ENCODE measurements at places on chromosomes 11 and 22.
A peak's percentile ranks its signal among the peaks of the same experiment; 100 is the strongest.

DNA sequence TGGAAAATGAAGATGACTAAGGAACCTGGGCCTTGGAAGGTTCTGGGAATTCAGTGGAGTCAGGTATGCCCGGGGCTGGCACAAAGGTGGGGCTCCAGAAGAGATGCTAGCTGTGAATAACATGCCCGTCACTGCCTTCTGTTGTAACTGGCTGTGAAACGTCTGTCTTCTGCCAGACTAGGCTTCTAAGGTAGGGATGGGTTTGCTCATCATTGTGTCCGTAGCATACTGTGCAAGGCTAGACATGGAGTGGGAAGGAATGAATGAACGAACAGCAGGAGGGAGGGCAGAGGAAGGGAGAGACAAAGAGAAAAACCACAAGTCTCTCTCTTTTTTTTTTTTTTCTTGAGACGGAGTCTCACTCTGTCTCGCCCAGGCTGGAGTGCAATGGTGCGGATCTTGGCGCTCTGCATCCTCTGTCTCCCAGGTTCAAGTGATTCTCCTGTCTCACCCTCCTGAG, 327.4 kb downstream of the MN1 start:
- no peak for DNase-seq

- no peak for DNase-seq
Measured at GRCh38 chr11:4202749-4203148, 108.2 kb downstream of the RRM1 start.

DNA sequence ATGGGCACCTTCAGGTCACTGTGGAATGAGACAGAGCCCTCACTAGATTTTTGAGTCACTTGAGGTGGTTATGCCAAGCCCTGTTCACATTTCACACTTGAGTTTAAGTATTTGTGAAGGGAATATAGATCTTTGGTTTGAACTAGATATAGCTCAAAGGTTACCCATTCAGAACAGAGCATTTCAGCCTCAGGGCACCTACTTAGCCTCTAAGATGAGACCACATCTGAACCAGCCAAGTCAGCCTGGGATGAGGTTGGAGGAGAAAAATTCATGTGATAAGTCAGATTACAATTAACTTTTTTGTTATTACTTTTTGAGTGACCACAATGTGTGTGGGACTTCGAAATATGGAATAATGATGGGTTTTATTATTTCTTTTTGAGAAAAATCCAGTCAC, 127.8 kb downstream of the TEAD1 start:
- no peak for DNase-seq

DNA sequence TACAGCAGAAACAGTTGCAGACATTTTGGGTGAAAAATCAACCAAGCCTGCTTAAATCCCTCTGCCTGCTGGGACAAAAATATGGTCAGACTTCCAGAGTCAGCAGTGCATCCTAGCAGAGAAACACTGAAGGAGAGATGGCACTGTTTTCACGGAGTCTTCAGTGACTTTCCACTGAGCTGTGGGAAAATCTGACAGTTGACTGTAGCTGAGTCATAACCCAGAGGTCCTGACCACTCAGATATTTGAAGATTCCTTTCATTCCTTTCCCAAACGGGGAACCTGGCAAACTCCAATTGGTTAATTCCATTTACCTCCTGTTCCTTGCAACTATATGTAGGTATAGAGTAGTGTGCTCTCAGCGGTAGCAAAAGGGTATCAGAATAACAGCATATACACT, 20.9 kb upstream of the UPB1 start:
- no peak for DNase-seq

DNA sequence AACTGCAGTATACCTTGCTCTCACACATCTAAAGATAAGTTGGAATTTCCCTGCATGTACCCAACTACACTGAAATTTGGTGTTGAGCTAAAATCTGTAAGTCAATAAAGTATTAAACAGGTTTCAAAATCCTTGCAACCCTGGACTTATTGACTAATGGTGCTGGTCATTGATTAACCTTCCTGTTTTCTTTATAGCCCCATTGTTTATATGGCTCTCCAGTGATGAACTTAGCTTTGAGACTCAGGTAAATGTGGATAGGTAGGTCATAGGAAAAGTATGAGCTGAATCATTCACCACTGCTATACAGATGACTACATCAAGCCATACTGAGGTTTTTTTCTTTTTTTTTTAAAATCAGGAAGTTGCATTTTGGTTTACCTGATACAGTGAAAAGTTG, 132.7 kb downstream of the FAT3 start:
- DNase-seq = no peak

- DNase-seq = no peak
Measured at GRCh38 chr11:121417055-121417551, 35.0 kb upstream of the SORL1 start.

DNA sequence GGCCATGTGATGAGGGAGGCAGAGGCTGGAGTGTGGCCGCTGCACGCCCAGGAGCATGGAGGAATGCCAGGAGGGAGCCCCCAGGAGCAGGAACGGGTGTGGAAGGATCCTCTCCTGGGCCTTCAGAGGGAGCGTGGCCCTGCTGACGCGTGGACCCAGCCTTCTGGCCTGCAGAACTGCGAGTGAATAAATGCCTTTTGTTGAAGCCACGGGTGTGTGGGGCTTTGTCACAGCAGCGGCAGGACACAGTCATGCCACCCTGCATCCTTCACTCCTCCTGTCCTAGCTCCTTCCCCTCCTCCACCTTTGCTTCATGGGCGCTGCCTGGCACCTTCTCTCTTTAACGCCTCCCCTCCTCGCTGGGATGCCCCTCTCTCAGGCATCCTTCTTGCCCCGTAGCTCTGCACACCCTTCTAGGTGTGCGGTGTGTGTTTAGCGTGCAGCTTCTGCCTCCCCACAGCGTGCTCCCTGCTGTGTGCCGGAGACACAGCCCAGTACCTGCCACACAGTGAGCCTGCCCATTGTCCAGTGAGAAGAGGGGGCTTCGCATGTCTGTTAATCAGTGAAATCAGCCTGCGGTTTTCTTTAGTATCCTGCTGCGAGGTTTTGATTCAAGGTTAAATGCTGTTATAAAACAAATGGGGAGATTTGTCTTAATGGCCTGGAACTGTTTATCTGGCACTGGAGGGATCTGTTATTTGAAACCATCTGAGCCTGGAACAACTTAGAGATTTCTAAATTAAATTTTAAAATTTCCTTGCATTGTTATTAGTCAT, 459.6 kb downstream of the TBC1D22A start:
- DNase-seq = no peak

- no peak for DNase-seq
Measured at GRCh38 chr22:25478528-25478927, 85.9 kb upstream of the GRK3 start.

- DNase-seq = no peak
Measured at GRCh38 chr11:122113836-122114825, 1.9 kb downstream of the BLID start.

- no peak for DNase-seq
Measured at GRCh38 chr11:10459029-10459970, 4.2 kb downstream of the AMPD3 start.

DNA sequence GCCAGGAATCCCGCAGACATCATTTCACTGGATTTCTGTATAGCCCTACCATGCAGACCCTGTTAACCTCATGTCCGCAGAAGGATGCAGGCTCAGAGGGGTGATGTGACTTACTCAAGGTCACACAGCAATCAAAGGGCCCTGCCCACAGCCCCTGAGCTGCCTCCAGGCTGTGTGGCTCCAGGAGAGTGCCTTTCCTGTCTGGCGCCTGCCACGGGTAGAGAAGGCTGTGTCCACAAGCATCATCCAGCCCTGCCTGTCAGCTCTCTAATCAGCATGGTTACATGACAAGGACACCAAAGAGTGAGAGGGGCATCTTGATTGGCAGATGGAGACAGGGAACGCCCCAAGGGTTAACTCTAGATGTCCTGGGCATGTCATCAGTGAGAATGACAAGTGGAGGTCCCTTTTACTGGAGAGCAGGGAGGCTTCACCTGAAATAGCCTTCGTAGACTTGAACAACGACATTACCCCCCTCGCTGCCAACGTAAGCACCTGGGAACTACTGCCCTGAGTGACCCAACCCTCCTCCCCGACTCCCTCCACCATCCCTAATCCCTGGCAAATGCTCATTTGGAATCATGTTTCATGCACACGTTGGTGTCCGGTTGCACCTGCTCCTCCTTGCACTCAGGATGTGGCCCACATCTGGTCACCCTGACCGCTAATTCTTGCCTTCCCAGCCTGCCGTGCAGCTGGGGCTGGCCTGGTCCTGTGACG, 6.9 kb downstream of the FGF19 start:
- no peak for DNase-seq

- no peak for DNase-seq
Measured at GRCh38 chr22:38719196-38719595, 13.5 kb downstream of the GTPBP1 start.

- DNase-seq = no peak
Measured at GRCh38 chr22:41078931-41079330, 13.5 kb upstream of the EP300 start.

DNA sequence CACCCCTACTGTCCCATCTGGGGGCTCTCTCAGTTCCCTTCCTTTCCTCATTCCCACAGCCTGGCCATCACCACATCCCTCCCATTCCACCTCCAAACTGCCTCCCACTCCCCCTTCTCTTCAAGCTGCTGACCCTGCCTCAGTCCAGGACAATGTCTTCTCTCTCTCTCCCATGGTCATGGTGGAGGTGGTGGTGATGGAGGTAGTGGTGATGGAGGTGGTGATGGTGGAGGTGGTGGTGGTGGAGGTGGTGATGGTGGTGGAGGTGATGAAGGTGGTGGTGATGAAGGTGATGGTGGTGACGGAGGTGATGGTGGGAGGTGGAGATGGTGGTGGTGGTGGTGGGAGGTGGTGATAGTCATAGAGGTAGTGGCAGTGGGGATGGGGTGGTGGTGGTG, 87.0 kb downstream of the MPPED1 start:
- no peak for DNase-seq

GRCh38 chr11:84234462-84235202, 948.5 kb upstream of the CCDC90B start:
- DNase-seq = no peak

DNA sequence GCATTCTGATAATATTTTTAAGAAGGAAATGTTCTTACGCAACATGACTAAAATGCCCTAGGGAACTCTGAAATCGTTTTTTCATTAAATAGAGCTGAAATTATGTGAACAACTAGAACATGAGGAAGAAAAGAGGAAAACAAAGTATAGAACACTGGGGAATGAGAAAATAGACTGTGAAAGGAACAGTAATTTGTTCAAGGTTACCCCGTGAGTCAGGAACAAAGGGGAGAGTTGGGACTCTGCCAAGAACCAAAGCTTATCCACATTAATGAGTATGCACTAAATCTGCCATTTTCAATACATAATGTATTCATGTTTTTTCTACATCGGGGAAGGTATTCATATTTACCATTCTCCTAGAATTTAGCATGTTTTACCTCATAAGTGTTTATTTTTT, 961.8 kb upstream of the CCDC90B start:
- DNase-seq = no peak

- DNase-seq = no peak
Measured at GRCh38 chr22:46380069-46380468, 44.6 kb downstream of the TRMU start.

DNA sequence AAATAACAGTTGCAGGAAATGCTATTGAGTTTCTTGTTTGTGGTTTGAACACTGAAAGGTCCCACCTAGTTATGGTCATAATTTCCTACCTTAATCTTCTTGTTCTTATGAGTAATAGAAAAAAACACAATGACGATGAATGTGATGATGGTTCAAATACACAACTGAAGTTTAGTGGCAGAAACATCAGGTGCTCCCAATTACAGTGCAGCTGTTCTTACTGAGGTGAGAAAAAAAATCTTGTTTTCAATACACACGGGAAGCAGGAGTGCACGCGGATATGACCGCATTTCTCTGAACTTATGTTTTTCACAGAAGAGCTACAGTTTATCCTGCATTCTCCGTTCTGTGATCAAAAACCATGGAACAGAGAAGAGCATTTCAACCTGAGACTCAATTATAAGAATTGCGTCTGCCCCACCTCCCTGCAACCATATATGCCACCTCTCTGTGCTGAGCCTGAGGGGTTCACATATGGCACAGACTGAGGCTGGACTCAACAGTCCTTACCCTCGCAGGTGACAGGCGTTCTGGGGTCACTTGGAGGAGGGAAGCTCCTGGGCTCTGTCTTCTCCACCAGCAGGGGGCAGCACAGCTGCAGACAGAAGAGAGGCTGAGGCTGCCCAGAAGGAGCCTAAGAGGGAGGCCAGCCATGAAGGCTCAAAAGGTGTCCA, 99.7 kb upstream of the IGLL5 start:
- DNase-seq = peak; percentile 78

- DNase-seq = no peak
Measured at GRCh38 chr11:93279851-93280347, 50.6 kb upstream of the DEUP1 start.

DNA sequence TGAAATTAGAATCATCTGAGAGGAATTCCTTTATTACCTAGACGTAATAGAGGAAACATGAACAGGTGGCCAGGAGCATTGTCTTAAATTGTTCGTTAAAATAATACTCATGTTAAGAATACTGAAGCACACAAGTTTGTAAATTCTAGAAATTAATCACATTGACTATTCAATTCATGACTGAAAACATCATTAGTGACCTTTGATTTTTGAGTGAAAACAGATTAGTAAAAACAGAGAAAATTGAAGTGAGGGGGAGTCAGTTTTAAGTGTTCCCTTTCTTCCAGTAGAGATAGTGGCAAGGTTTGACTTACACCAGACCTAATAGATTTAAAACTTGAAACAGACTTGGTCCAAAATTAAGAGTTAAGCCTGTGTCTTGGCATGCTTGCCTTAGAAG, 1.4 kb downstream of the ZFP91 start:
- DNase-seq = no peak

DNA sequence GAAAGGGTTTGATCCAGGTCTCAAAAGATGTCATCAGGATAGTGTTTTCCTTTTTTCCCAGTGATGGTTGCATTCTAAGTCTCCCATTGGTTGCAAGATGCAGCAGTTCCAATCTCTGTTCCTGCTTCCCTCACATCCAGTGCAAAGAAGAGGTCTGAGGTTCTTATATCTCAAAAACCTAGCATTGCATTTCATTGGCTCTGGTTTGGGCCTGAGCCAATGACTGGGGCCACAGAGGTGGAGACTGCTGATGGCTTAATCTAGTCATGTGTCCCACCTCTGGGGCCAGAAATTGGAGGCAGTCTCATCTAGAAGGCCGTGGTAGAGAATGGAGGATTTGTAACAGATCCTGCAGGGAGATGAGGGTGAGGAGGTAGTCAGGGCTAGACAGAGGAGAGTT, 13.2 kb upstream of the MICAL2 start:
- no peak for DNase-seq

GRCh38 chr11:64777449-64778222, 706 bp downstream of the SF1 start:
- peak; percentile 76 for DNase-seq

- DNase-seq = no peak
Measured at GRCh38 chr11:93490996-93491618, 52.1 kb downstream of the SMCO4 start.

GRCh38 chr11:48123934-48124755, 92.5 kb upstream of the OR4B1 start:
- DNase-seq = no peak

DNA sequence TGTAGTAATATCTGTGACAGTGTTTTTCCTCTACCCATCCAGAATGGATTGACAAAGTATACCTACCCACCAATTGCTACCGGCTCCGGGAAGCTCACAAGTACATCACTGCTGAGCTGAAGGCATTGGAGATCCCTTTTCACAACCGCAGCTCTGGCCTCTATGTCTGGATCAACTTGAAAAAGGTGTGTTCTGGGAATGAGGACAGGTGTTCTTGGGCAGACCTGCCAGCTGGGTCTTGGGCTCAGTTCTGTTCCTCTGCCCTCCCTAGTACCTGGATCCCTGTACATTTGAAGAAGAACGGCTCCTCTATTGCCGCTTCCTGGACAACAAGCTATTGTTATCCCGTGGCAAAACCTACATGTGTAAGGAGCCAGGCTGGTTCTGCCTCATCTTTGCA, 7.8 kb upstream of the ACCS start:
- DNase-seq = no peak

GRCh38 chr22:37419370-37419968, 7.8 kb downstream of the ELFN2 start:
- DNase-seq = no peak
